IMR-90 (cell line): ENCODE measurements at places on chromosomes 16 and 17. TPM values are rescaled to one million over a fixed set of nuclear protein-coding genes. Genes with fewer than 3 reads are reported as not detected.
A peak's percentile ranks its signal among the peaks of the same experiment; 100 is the strongest.

- DNase-seq, result no peak
Observed at GRCh38 chr17:82224666-82225065, 4.2 kb upstream of the SLC16A3 start.

- no peak for DNase-seq
Observed at GRCh38 chr17:58326609-58327362, 1.8 kb downstream of the TSPOAP1 start.

DNA sequence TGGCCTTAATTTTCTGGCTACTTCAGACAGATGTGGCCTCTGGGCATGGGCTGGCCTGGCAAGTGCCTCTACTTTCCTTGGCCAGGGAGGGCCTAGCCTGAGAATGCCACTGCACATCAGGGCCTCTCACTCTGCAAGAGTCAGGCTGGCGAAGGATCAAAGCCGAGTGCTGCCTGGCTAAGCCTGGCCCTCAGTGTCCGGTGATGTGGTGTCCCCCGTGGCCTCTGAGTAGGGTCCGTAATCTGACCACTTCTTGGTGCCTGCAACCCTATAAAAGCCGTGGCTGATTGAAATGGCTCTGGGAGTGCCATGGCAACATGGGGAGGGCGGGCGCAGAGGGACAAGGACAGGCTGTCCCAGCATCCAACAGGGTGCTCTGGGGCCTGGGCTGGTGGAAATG is 30.2 kb downstream of the TBX4 start:
- no peak for DNase-seq

- DNase-seq, result no peak
Observed at GRCh38 chr17:49600949-49601348, 25.3 kb downstream of the NXPH3 start.

- DNase-seq, result no peak
Observed at GRCh38 chr17:77786740-77787505, 171.6 kb upstream of the TNRC6C start.

DNA sequence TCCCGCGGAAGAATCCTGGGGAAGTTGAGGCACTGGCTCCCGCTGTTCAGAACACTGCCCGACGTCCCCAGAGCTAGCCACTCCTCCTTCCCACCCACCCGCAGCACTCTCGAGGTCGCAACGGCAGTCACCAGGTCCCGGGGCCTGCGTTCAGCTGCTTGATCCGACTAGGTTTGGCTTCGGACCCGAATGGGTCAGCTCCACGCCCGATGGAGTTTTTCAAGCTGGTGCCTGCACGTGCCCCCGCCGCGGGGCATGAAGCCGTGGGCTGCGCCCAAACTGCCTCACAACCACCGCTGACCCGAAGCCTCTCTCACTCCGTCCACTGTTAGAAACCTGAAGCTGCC is 12.4 kb upstream of the ODF4 start:
- no peak for DNase-seq

DNA sequence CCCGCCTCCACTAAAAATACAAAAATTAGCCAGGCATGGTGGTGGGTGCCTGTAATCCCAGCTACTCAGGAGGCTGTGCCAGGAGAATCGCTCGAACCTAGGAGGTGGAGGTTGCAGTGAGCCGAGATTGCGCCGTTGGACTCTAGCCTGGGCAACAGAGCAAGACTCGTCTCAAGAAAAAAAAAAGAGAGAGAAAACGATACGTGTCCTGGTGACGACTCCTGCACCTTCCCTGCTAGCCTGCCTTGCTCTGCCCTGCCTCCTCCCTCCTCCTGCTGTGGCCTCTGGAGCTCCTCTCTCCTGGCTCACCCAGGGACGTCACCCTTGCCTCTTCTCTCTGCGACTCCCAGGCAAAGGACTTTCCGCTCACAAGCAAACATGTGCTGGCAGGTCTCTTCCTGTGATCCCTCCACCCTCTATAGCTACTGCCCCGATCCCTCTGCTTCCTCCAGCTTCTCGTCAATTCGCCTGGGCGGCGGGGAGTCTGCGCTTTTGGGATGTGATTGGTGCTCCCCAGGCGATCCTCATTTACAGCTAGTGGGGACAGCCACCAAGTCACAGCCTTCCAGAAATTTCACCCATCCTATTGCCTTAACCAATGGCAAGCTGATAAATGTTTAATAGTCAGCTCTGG is 25.5 kb upstream of the CBX4 start:
- no peak for DNase-seq

- DNase-seq, result peak; percentile 79
Observed at GRCh38 chr16:14309906-14310305, 238.8 kb downstream of the MRTFB start.

DNA sequence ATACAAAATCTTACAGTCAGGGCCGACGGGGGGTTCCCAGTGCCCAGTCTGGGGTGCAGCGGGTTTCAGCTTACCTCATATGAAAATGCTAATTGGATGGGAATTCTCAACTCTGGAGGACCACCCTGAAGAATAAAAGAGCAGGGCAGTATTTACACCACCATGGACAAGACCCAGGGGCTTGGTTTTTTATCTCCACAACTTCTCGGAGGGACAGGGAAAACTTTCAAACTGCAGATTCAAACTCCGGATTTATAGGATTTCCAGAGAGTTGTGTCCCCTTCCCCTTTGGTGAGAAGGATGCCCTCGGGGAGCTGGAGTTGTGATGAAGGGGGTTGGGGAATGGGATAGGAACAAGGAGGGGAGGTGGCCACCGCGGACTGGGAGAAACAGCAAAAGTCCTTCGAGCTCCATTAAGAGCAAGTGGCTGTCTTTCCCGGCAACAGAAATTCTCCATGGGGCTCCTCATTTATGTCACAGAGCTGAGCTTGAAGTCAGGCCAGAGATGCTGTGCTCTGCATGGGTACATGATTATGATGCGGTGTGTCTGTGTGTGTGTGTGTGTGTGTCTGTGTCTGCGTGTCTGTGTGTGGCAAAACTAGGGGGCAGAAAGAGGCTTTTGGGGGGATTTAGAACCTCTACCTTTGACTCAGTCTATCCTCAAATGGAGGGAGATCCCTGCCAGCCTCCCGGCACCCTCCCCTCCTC is 15.7 kb downstream of the FOXL1 start:
- no peak for DNase-seq

DNA sequence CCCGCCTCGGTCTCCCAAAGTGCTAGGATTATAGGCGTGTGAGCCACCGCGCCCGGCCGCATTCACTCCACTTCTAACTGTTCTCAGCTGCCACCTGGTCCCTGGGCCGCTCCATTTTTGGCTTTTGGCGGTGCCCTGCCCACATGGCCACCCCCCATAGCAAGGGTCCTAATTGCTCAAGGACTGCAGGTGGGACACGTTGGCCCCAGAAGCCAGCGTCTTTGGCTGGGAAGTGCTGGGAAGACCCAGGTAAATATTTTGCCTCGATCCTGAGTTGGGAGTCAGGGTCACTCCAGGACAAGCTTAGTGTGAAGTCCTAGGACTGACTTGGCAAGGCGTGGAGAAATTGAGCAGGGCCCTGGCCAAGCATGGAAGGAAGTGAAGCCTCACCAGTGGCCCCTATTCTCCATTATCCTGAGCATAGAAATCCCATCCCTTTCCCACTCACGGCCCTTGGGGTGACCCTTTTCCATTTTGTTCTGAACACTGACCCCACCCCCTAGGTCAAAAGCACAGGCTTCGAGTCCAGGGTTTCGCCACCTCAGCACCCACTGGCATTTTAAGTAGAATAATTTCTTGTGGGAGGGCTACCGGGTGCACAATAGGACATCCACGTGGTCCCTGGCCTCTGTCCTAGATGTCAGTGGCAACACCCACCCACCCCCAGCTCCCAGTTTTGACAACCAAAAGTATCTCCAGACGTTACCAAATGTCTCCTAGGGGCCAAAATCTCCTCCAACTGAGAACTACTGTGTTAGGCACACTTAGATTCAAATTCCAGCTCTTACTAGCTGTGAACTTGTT is 5.9 kb upstream of the WDR81 start:
- DNase-seq, result no peak

DNA sequence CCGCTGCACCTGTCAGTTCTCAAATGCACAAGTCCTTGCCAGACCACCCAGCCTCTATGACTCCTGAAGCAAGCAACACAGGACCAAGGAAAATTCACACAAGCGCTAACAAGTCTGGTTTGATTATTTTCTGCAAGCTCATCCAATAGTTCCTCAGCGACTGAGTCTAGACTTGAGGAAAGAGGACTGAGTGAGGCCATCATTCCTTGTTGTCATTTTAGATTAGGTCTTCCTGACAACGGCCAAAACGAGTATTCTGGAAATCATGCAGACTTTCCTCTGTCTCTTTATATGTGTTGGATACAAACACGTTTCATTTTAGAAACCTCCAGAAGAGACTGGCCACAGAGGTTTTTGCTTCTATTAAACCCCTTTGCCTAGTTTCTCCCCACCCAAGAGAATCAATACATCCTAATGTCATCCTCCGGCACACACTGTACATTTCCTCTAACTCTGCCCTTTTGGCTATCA is 561 bp downstream of the CCDC47 start:
- peak; percentile 31 for DNase-seq

- no peak for DNase-seq
Observed at GRCh38 chr16:30569746-30570635, 1.5 kb downstream of the ZNF688 start.

DNA sequence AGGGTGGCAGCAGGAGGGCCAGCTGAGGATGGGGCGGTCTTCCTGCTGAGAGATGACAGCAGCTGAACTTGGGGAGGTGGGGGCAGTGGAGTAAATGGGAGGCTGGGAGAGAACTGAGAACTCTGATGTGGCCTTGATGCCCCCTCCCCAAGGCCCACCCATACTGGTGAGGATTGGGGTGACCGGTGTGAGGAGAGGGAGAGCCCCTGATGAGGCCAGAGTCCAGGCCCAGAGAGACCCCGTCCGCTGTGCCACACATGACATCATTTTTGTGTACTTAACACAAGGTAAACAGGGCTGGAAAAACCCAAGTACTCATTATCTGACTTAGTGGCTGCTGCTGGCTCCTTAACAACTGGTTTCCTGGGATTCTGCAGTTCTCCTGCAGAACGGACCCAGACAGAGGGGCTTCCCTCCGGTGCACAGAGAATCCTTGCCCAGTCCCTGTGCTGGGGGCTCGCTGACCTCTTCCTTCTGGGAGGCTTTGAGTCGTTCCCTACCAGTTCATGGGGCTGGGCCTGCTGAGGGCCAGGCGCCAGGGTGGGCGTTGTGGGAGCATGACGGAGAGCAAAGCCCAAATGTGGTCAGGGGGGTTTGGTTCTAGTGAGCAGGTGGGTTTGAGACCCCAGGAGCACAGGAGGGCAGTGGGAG is 207.6 kb downstream of the RAB11FIP4 start:
- no peak for DNase-seq

- no peak for DNase-seq
Observed at GRCh38 chr16:1771864-1772361, 570 bp upstream of the NME3 start.

- DNase-seq, result no peak
Observed at GRCh38 chr16:72001180-72001874, 1.1 kb upstream of the PKD1L3 start.

DNA sequence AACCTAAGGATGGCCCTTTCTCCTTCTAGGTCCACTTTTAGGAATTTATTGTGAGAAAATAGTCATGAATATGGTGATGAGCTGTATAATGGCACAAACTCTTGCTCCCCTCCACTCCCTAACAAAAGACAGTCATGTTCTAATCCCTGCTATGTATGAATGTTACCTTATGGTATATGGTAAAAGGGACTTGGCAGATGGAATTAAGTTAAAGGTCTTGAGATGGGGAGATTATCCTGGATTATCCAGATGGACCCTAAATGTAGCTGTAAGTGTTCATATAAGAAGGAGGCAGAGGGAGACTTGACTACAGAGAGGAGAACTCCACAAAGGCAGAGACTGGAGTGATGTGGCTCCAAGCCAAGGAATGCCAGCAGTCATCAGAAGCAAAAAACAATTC is 296.1 kb downstream of the SOX9 start:
- DNase-seq, result no peak

- DNase-seq, result peak; percentile 62
Observed at GRCh38 chr17:75412455-75413317, 7.2 kb upstream of the GRB2 start.

GRCh38 chr16:87948119-87948545 is 3.1 kb upstream of the BANP start:
- no peak for DNase-seq

DNA sequence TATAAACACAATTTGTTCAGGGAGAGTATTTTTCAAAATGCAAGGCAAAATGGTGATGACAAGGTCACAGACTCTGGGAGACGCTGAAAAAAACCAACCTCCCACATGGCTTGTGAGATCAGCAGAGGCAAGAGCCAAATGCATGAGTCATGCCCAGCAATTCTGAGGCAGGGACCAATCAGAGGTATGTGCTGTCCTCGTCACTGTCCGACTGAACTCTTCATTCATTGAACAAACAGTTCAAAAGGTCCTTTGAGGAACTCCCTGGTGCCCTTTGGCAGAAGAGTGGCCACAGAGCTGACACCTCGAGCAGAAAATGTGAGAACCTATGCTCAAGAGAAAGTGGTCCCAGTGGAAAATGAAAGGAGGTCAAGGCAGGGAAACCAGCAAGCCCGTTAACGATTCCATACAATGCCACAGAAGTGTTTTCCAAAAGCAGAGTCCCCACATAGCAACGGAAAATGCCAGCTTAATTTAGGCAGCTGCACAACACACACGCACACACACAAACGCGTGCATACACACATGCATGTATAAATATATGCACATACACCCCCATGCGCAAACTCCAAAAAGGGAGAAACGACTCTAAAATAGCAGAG is 50.9 kb downstream of the CDH11 start:
- peak; percentile 99 for DNase-seq

DNA sequence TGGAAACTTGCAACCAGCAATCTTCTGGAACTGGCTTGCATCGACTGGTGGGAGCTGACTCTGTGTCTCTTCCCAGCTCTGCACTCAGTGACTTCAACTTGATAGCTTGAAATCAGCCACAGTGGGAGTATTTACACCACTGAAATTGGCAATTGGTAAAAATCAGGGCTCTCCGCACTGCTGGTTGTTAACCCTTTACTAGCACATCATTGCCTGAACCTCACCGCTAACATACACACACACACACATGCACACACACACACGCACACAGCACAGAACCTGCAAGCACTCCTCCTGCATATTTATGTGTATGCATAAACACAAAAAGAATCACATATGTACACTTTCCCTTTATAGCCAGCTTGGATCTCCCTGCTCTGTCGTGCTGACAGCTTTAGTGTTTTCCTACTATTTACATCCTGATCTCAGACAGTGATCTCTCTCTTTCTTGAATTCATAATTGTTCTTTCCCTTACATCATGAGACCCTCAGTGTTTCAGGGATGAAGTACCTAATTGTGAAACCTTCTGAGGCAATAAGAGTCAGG is 7.9 kb upstream of the TMIGD1 start:
- no peak for DNase-seq

GRCh38 chr17:81992306-81993102 is 15.1 kb downstream of the ASPSCR1 start:
- DNase-seq, result no peak

DNA sequence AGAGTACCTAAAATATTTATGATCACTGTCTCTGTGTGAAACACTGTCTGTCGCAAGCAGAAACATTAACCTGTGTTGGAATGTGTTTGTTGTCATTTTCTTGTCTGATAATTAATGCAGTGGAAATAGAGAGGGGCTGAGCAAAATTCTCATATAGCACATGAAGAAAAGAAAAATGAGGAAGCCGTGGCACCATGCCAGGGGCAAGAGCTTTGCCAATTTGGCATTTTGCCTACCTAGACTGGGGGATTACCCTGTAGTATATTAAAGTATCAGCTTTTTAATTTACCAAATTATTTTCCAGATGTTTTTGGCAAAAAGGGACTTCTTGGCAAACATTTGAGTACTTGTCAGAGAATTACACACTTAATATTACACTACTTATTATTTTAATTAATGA is 1326.6 kb upstream of the GOT2 start:
- DNase-seq, result no peak

Gene SEZ6
- total RNA-seq, result not detected in 2 replicates

Gene GCGR
- not detected in 2 replicates for total RNA-seq

Gene TEKT1
- total RNA-seq, result not detected in 2 replicates

Gene HOXB13
- not detected in 2 replicates for total RNA-seq

Gene IST1
- total RNA-seq, result 175 and 186 TPM in 2 replicates

Gene PTGES3L
- 1.4 and 2.2 TPM in 2 replicates for total RNA-seq

Gene ROGDI
- total RNA-seq, result 13.6 and 14.2 TPM in 2 replicates
